ENCODE measurements at places on chromosomes 12 and 14.

- DNase-seq, result peak; percentile 81
Observed at GRCh38 chr12:45991284-45992249, 1.2 kb upstream of the SCAF11 start.

- DNase-seq, result no peak
Observed at GRCh38 chr12:3069714-3070113, 7.5 kb upstream of the TSPAN9 start.

- peak; percentile 65 for DNase-seq
Observed at GRCh38 chr12:6336079-6336888, 5.6 kb downstream of the TNFRSF1A start.

GRCh38 chr12:50734409-50735263, 29.3 kb upstream of the ATF1 start:
- DNase-seq, result peak; percentile 21

GRCh38 chr12:45343269-45344051, 127.6 kb downstream of the ANO6 start:
- DNase-seq, result no peak

DNA sequence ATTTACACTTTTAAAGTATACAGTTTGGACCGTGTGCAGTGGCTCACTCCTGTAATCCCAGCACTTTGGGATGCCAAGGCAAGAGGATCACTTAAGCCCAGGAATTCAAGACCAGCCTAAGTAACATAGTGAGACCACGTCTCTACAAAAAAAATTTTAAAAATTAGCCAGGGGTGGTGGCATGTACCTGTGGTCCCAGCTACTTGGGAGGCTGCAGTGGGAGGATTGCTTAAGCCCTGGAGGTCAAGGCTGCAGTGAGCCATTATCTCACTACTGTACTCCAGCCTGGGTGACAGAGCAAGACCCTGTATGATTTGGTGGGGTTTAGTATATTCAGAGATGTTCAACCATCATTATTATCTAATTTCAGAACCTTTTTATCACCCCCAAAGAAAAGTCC, 4.7 kb downstream of the EIF4B start:
- DNase-seq, result no peak
